Neural cell (in vitro differentiated cells): ENCODE measurements at places on chromosomes 7 and 10. TPM values are rescaled to one million over a fixed set of nuclear protein-coding genes. Genes with fewer than 3 reads are reported as not detected.

The BTRC gene
- 25.2 and 32.6 TPM in 2 replicates for polyA plus RNA-seq

The POLR2J gene
- polyA plus RNA-seq, result 42.6 and 52.9 TPM in 2 replicates

The RET gene
- polyA plus RNA-seq, result 1.5 and 1.7 TPM in 2 replicates

The TUBGCP2 gene
- 34.5 and 63.1 TPM in 2 replicates for polyA plus RNA-seq

The OR2AE1 gene
- polyA plus RNA-seq, result not detected in 2 replicates

The CALHM3 gene
- not detected in 2 replicates for polyA plus RNA-seq

The SPDYE6 gene
- polyA plus RNA-seq, result not detected in 2 replicates

The SORCS3 gene
- polyA plus RNA-seq, result 9.8 and 14.4 TPM in 2 replicates

The TAS2R41 gene
- polyA plus RNA-seq, result not detected in 2 replicates
